Activated gamma-delta T cell treated with Interleukin-2 at 50 U/mL for 16 hours (primary cell): ENCODE measurements at places on chromosomes 2 and 18.

- no peak for DNase-seq
These were observed 306.5 kb upstream of the ZNF521 start for GRCh38 chr18:25658476-25658875.

GRCh38 chr18:228586-228985 is 39.3 kb downstream of the THOC1 start:
- DNase-seq: no peak

DNA sequence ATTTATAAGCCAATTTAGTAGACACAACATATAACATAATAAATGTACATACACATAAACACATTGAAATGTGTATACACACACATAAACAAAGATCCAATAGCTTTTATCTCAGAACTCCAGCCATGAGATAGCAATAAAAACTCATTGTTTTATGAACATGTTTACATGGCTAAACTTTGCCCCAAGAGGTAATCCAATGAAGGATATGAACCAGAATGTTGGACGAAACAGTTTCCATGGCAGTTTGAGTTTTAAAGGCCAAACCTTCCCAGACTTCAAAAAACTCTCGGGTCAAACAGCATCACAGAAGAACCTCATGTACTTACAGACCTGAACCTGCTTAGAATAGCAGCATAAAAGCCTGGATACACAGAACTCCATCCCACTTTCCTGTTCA is 97.2 kb upstream of the WDR75 start:
- no peak for DNase-seq

DNA sequence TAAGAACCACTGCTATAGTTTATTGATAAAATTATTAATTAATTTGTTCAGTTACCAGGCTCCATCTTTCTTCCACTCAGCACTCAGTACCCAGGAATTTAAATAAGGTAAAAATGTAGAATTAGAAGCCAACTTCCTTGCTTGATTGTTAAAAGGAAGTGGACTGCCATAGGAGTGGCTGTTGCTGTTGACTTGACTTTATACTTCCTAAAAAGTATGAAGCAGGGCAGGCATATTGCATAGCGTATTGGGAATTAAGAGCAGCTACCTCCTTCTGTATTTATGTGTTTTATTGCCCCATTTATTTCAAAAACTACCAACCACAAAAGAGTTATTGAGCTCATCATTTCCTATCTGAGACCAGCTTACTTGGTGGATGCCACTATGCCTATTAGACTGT is 27.9 kb downstream of the PSMD1 start:
- no peak for DNase-seq

DNA sequence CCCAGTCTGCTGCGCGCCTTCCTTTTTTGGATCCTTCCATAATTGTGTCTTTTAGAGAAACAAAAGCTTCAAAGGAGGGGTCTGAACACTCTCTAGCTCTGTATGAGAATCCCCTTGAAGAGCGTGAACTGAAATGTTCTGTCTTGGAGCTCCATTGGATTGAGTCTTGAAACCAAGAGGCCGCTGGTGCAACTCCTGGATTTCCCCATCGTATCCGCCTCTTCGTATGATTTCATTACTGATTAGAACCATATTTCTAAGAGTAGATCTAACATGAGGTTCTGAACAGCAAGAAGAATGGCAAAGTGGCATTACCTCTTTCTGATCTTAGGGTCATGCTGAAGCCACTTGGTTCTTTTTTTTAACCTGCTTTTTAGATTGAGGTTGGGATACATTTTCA is 31.4 kb upstream of the NRP2 start:
- no peak for DNase-seq

- DNase-seq: no peak
These were observed 9.8 kb upstream of the RPL31 start for GRCh38 chr2:100992262-100992661.

DNA sequence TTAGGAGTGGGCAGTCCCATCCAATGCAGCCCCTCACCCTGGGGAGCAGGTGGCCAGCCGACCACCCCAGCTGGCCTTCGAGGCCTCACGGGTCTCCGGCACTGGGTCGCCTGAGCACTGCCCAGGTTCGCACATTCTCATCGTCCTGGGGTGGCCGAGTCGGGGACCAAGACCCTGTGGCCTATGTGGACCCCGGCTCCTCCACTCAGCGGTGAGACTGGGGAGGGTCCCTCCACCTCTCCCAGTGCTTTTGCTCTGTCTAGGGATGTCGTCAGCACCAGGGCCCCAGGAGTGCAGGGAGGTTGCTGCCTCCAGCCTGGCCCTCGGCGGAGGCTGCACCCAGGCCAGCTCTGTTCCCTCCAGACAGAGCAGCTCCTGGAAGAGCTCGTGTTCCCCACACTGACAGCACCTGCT is 89.6 kb downstream of the TPO start:
- no peak for DNase-seq

DNA sequence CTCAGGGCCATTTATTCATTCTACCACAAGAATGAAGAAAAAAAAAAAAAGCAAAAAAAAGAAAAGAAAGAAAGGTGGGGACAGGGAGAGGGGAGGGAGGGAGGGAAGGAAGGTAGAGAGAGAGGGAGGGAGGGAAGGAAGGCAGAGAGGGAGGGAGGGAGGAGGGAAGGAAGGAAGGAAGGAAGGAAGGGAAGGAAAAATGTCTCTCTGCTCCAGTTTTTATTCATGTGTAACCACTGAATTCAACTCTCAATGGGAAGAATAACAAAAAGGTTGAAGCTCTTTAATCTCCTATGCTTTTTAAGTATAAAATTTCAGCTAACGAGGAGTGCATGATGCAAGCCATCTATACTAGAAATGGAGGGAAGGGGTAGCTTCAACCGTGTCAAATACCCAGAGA is 287.3 kb downstream of the MREG start:
- no peak for DNase-seq

DNA sequence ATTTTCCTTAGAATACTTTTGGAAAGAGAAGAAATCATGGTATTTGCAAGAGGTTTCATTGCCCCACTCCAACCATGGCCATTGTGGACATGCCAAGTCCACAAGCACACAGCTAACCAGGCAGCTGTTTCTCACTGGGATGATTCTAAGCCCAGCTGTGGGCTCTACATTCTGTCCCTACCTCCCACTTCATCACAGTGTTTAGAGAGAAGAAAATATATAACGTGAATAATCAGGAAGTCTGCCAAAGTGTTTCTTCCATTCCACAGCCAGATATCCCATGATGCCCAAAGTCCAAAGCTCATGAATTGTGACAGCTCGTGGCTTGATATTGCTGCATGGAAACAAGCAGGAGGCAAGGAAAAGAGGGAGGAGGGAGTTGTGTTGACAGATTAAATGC is 433.7 kb upstream of the GYPC start:
- DNase-seq: no peak
